ENCODE measurements at places on chromosomes 11 and 22.

DNA sequence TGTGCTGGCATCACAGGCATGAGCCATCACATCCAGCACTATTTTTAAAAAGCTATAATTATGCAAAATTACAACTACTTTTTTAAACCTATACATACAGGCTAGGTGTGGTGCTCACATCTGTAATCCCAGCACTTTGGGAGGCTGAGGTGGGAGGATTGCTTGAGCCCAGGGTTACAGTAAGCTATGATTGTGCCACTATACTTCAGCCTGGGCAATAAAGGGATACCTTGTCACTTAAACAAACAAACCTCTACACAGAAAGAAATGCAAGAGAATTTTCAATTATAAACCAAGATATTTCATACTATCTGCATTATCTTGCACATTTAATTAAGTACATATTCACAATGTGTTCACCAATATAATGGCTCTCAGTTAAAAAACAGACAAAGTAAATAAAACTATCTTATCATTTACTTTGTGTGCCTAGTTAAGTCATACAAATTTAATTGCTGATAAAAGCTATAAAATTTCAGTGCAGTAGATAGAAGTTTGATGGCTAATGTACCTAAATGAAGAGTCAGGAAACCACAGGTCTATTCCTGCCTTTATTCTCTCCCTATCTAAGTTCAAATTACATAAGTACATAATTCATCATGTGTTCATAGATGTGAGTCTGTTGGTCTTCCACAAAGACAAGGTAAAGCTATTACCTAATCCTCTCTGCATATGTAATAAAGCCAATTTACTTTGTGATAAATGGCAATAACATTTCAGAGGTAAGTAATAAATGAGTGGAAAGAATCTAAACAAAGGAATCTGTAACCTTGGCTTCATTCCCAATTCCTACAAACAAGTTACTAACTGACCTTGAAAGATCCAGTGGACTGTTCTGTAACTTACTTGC lies 9.0 kb upstream of the RDX start:
- DNase-seq = no peak

- no peak for DNase-seq
Measured at GRCh38 chr22:33873186-33873585, 47.1 kb downstream of the LARGE1 start.

DNA sequence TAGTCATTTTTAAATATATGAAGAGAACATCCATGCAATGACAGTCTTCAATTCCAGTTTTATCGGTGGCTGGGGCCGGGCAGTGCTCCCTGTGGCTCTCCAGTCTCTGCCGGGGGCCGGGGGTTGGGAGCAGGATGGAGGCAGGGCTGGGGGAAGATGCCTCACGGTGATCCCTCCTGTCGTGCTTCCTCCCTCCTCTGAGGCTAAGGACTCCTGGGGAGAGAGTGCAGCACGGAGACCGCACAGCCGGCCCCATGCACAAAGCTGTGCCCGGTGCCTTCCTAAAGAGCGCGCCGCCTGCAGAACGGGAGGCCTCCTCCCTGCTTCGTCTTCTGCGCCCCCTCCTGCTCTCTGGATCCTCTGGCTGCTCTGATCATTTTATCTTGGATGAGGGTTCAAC lies 20.5 kb downstream of the GAL start:
- DNase-seq = no peak

- no peak for DNase-seq
Measured at GRCh38 chr11:82872377-82873150, 27.7 kb downstream of the PRCP start.

GRCh38 chr11:119396835-119397234 lies 15.3 kb upstream of the USP2 start:
- no peak for DNase-seq

DNA sequence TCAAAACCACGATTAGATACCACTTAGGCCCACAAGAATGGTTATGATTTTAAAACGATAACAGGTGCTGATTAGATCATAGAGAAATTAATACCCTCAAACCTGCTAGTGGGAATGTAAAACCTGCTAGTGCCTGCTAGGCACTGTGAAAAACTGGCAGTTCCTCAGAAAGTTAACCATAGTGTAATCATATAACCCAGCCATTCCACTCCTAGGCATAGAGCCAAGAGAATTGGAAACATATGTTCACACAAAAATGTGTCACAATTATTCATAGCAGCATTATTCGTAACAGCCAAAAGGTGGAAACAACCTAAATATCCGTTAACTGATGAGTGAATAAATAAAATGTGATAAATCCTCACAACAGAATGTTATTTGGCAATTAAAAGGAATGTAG lies 122.2 kb upstream of the SYN3 start:
- no peak for DNase-seq

DNA sequence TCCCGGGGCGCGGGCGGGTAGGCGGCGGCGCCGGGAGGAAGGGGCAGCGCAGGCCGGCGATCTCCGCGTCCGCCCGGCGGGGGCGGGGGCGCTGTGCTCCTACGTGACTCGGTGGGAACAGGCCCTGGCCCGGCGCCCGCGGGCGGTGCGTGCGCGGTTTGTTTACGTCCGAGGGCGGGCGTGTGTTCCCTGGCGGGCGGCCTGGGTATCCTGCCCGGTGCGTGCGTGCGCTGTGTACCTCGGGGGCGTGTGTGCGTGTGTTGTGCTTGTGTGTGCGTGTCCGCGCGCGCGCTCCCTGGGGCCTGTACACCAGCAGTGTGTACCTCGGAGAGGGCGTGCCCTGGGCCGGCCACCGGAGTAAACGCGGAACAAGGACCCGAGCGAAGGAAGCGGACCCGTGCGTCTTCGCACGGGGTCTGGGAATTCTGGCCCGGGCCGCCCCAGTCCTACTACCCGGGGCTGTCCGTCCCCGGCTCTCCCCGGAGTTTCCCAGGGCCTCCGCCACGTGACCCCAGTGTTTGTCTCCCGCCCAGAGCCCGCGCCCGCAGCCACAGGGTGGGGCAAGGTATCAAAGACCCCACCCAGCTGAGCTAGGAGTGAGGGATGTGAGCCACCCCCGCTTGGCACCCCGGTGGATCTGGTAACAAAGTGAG lies 769 bp downstream of the MAFF start:
- peak; percentile 31 for DNase-seq

- no peak for DNase-seq
Measured at GRCh38 chr11:125155100-125155444, 9.5 kb upstream of the PKNOX2 start.

- DNase-seq = no peak
Measured at GRCh38 chr11:2593393-2593950, 106.3 kb downstream of the KCNQ1OT1 start.

DNA sequence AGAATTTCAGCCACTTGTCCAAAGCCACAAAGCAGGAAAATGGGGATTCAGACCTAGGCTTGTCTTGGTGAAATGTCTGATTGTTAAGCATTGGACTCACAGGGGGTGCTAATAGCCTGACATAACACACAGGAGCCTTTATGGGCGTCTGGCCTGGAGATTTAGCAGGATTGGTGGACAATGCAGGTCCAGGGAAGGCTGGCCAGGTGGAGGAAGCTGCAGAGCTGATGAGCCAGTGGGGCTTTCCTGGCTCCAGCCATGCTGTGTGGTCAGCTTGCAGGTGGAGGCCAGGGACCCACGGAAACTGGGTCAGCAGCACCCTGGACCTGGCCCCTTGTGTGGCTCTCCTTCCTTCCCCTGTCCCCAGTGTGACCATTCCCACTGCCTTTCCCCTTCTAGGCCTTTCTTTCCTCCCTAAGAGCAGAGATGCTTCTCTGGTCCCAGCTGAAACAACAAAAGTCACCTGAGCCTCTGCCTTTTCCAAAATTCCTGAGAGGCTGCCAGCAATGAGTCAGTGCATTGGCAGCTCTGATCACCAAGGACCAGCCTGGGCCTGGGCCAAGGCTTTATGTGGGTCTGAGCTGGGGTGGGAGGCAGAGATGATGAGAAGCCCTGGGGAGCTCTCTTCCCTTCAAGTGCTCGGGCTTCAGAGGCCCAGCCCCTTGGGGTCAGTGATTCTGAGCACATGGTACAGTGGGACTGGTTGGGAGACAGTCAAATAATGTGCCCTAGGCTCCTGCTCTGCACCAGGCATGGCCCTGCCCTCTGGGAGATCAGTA lies 85.2 kb downstream of the CCDC81 start:
- no peak for DNase-seq

- DNase-seq = no peak
Measured at GRCh38 chr11:115180272-115180671, 323.9 kb downstream of the CADM1 start.

- DNase-seq = no peak
Measured at GRCh38 chr11:130473795-130474377, 25.4 kb downstream of the ADAMTS15 start.

DNA sequence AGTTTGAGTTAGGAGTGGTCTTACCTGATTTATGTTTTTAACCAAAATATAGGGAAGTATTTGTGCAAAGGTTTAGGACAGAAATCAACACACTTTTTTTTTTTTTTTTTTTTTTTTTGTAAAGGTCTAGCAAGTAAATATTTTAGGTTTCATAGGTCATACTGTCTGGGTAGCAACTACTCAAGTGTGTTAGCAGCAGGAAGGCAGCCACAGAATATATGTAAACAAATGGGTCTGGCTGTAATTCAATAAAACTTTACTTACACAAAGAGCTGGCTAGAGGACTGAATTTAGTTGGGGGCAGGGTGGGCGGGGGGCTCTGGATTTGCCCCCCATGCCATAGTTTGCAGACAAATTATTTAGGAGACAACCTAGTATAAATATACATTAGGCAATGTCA lies 510.4 kb downstream of the NELL1 start:
- no peak for DNase-seq

- no peak for DNase-seq
Measured at GRCh38 chr22:21736084-21736642, 569 bp upstream of the YPEL1 start.

DNA sequence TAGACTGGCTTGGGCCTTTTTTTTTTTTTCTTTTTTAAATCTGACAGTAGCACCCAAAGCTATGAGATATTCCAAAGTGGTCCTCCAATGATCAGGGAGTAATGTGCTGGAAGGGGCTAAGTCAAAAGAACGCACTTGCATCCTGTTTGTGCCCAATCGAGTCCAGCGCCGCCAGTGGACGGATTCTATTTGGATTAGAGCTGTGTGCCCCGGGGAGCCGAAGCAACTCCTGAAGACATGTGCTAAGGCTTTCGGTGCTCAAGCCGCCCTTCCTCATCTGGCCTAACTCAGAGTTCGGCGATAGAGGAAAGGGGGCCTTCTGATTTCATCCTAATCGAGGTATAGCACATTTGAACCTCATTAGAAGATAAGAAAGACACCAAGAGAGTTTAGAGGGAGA lies 147.8 kb upstream of the NECTIN1 start:
- DNase-seq = no peak

GRCh38 chr11:69369945-69370344 lies 76.0 kb downstream of the MYEOV start:
- DNase-seq = no peak

DNA sequence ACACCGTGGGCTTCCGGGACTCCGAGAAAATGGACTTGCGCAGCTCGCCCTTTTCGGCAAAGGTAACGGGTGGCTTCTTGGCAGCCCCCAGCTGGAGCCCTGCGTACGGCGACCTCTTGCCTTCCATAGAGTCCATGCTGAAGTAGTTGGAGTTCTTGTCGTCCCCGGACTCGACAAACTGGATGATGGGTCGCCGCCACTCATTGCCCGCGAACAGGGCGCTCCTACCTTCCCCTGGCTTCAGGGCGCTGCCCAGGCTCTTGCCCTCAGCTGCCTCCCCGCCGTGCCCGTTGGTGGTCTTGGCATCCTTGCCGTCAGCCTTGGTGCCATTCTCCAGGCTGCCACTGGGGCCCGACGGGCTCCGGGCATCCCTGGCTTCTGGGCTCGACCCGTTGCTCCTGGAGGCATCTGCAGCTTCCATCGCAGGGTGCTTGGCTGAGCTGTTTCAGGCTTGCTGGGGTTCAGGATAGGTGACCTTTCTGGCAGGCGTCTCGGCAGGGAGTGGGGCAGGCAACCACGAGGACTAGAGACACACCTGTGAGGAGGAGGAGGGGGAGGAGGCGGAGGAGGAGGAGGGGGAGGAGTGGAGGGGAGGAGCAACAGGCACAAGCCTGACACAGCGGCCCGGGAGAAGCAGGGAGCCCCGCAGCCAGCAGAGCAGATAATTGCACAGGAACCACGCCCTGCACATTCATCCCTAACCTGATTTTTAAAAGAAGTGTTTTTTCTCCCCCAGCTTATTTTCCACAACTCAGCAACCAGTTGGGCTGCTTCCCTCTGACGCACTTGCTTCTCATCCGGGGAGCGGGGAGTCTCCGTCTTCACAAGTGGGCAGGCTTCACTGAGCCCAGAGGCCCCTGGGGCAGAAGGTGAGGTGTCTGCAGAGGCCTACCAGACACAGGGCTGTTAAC lies at the start of gene TRIM29:
Gene TRIM29 (minus strand): TSS at position 503 of the 911 bp plus-strand sequence. CDS start 82 bp downstream, at position 421.
- DNase-seq = no peak

DNA sequence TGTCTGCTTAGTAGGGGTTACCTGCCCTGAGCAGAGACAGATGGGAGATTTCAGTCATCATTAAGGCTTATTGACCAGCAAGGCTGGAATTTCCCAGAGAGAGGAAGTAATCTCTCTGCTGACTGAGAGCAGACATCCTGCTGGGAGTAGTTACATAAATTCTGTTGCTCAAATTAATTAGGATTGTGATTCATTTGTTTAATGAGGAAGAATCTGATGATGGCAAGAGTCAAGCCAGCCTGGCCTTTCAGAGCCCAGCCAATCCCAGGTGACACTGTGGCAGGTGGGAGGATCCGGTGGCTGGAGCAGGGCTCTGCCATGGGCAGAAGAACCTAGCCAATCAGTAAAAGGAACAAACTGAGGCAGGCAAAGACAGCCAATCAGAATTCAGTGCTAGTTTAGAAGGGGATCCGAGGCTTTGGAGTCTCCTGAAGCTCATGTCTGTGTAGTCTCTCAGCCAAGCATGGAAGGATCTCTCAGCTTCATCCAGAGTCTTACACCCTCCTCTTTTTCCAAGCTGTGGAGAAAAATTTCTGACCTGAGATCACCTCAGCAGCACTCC lies 61.2 kb upstream of the CHST1 start:
- DNase-seq = no peak

DNA sequence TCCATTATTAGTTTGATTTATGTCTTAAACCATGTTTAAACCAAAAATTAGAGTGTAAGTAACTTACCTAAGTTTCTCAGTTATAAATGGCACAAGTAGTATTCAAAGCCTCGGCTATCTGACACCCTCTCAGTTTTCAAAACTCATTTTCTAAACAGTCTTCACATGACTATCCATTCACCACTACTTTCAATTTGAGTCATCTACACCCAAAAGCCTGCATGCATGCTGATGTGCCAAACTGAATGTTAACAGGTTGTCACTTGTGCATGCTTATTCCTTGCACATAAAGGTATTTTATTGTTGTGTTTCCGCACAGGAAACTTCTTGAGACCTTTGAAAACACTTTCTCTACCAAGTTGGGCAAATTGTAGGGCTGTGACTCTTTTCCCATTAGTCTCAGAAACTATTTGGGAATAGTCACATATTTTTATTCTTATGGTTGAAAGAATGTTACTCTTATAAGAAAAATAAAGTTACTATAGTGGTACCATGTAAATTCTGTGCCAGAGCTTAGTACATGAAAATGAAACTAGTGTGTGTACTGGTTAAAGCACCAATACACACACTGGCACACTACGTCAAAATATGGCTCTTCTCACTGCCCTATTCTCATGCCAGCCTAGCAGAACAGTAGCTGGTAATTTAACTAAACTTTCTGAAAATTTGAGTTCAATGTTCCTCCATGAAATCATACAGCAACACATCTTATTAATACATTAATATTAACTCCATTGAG lies 2.2 kb upstream of the OR51E2 start:
- DNase-seq = no peak
